ENCODE measurements at places on chromosomes 7 and 10. TPM values are rescaled to one million over a fixed set of nuclear protein-coding genes. Genes with fewer than 3 reads are reported as not detected.

GRCh38 chr7:111126987-111127386, 36.1 kb downstream of the LRRN3 start:
- no peak for DNase-seq

DNA sequence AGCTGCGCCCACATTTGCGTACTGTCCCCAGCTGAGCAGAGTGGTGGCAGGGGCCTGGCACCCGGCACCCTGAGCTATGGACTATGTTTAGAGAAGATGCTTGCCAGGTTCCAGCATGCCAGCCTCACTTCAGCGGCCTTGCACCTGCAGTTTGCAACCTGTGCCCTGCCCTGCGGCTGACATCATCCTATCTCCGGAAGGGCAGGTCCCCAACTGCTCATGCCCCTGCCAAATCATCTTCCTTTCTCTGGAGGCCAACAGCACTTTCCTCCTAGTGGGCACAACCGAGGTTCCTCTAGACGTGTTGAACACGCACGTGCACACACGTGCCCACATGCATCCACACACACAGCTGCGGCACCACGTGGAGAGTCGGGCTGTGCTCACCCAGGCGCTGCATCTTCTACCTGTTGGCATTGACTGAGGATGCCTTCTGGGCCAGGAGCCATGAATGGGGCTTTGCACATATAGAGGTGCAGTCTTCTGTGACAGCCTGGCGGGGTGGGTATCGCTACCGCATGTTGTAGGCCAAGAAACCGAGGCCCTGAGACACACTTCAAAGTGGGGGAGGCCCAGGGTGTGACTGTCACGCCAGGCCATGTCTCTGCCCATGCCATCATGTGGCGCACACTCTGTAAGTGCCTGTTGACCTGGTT, 24.5 kb downstream of the CNPY1 start:
- DNase-seq: no peak

The CRHR2 gene
- total RNA-seq: not detected

The PAPOLB gene
- total RNA-seq: 0.07 TPM
